ENCODE measurements at places on chromosomes 4 and X.

DNA sequence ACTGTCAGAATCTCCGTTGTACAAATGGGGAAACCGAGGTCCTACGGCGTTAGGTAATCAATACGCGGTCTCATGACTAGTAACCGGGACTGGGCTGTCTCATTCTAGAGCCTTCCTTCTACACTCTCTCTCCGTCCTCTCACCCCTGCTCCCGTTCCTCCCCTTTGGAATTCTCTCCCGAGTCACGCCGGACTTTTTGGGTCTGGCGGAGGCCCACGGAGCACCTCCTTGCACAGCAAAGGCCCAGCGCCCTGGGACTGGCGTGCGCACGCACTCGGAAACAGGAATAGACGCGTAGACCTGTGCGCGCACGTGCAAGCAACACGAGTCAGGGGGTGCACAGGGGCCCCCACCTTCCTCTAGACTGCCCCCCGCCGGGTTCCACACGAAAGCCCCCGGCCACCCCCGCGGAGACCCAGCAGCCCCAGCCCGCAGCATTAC is 361 bp downstream of the QDPR start:
- peak; percentile 62 for DNase-seq

DNA sequence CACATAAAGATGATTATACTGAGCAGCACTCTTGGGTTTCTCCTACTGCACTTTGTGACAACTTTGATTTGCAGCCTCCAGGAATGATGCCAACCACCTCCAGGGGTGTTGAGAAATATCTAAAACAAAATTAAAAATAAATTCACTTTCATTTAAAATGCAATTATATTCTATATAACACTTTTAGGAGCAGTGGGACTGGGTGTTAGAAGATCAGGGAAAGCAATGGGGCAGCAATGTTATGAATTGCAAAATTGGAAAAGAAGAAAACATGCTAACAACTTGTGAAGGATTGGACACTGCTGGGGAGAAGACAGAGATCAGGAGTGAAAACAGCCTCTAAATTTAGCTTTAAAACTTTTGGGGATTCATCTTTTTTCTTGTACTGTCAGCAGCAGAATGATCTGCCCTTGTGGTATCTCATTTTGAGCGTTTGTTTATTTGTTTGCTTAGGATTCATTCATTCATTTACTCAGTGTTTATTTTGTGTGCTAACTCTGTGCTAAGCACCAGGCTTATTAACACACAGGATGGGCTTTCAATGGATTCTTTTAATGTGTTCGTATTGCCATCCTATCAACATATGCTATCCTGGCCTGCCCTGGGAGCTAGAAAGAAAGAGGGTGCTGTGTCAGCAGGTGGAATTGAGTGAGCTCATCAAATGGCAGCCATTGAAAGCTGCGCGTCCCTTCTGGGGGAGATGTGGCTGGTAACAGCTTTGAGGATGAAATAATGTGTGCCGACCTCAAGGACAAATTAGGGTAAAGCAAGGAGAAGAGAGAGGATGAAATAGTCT is 96.5 kb downstream of the FRMPD4 start:
- no peak for DNase-seq

DNA sequence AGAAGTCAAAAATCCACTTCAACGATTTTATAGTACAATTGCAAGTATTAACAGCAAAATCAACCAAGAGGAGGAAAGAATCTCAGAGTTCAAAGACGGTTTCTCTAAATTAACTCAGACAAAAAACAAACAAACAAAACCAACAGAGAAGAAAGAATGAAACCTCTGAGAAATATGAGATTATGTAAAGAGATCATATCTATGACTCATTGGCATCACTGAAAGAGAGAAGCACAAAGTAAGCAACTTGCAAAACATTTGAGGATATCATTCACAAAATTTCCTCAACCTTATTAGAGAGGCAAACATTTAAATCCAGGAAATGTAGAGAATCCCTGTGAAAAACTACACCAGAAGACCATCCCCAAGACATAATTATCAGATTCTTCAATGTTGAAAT is 370.4 kb downstream of the INPP4B start:
- DNase-seq = no peak

- DNase-seq = no peak
Observed at GRCh38 chr4:70842761-70843435, 3.2 kb upstream of the GRSF1 start.

DNA sequence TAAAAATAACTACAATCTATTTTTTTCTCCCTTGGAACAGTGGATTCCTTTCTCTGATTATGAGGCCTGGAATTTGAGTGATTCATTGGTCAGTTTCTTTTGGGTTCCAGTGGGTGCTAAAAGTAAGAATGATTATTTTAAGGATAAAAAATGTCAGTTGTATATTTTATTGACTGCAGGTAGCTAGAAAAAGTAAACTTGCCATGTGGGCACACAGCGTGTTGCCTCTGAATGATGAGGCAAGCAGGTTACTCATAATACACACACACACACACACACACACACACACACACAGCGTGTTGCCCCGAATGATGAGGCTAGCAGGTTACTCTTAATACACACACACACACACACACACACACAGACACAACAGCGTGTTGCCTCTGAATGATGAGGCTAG is 13.8 kb downstream of the GALNT7 start:
- peak; percentile 4 for DNase-seq

- DNase-seq = no peak
Observed at GRCh38 chr4:93243262-93243661, 585.3 kb upstream of the ATOH1 start.

- DNase-seq = no peak
Observed at GRCh38 chr4:82613121-82613520, 51.3 kb upstream of the TMEM150C start.

DNA sequence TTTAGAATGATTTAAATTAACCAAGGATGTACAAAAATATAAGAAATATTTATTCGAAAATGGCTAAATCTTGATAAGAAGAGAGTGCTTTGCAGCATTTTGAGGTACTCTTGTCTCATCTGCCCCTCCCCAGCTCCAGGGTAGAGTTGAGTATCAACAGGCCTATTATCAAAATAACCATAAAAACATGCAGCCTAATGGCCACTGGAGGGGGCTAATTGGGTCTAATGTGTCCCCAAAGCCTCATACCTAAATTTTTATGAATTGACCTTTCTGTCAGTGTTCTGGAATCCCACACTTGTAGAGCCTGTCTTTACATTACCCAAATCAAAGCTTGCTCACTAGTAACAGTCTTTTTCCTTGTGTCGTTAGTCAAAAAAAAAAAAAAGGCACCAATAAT is 544.9 kb upstream of the CPXCR1 start:
- DNase-seq = no peak

GRCh38 chr4:169024762-169025161 is 14.7 kb upstream of the CBR4 start:
- DNase-seq = no peak

DNA sequence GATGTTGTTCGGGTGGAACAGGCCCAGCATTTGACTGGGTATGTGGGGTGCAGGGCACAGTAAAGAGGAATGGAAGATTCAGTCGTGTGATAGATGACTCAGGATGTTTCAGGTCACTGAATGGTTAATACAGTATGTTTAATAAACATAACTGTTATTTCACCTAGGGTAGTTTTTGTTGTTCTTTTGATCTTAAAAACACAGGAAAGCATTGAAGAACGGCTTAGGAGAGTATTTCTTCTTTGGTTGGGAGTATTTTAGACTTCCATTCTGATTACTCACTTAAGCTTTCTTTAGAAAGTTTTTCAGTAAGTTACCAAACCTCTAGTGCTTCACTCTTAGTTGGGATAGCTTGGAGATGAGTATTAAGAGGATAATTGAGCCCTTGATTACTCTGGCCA is 62.3 kb downstream of the STAG2 start:
- DNase-seq = no peak

- no peak for DNase-seq
Observed at GRCh38 chr4:176435901-176436292, 116.1 kb downstream of the SPCS3 start.

DNA sequence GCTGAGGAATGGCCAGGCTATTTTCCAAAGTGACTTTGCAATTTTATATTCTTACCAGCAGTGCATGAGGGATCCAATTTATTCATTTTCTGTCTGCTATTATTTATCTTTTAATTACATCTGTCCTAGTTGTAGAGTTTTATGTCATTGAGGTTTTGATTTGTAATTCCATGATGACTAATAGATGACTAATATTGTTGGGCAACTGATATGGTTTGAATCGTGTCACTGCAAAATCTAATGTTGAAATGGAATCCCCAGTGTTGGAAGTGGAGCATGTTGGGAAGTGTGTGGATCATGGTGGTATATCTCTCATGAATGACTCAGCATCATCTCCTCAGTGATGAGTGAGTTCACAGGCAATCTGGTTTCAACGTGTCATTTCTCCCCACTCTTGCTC is 201.5 kb downstream of the TBX22 start:
- peak; percentile 9 for DNase-seq

DNA sequence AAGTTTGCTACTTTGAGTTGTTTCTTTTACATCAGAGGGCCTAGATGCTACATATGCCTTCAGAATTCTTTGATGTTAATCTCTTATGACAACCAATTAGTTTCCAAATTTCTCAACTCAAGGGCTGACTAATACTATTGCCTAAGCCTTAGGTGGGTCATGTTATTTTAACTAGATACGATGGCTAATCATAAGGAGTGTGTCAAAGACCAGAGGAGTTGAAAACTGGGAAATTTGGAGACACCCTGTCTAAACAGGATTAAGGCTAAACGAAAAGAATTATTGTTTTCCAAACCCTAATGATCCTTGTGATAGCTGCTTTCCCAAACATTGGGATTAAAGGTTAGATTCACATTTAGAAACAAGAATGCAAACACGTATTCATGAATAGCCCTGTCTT is 228.5 kb downstream of the PCDH7 start:
- no peak for DNase-seq

DNA sequence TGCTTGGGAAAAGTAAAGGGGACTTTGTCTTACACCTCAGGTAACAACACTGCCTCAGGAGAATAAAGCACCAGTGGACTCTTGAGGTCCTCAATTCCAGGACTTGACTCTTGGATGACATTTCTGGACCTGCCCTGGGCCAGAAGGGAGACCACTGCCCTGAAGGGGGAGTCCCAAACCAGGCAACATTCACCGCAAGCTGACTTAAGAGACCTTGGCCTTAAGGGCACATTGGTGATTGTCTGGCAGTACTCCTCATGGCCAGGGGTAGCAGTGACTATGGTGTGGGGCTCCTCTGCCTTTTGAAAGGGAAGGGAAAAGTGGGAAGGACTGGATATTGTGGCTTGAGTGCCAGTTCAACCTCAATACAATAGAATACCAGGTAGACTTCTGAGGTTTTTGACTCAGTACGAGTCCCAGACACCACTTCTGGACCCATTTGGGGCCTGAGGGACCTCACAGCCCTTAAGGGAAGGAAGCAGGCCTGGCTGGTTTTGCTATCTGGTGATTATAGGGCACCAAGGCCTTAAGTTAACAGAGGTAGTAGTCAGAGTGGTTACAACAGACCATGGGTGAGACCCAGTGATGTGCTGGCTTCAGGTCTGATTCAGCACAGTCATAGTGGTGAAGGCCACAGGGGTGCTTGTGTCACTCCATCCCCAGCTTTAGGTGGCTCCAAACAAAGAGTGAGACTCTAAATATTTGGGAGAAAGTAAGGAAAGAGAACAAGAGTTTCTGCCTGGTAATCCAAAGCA is 121.2 kb upstream of the TET2 start:
- no peak for DNase-seq

DNA sequence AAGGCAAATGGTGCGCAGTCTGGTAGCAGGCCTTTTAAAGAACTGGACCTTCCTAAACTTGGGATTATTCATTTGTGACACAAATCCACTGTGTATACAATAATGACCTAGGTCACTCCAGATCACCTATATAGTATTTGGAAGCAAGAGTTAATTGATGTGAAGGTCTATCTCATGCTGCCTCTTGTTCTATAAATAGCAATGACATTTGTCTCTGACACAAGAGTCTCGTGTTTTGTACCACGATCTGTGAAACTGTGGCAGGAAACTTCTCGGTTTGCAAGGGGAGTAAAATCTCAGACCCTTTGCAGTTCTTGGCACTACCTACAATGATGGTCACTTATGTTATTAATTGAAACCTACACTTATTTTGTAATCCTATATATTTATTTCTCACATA is 1408.4 kb downstream of the PCDH7 start:
- DNase-seq = no peak

GRCh38 chr4:8181844-8182243 is 17.2 kb upstream of the SH3TC1 start:
- DNase-seq = no peak

DNA sequence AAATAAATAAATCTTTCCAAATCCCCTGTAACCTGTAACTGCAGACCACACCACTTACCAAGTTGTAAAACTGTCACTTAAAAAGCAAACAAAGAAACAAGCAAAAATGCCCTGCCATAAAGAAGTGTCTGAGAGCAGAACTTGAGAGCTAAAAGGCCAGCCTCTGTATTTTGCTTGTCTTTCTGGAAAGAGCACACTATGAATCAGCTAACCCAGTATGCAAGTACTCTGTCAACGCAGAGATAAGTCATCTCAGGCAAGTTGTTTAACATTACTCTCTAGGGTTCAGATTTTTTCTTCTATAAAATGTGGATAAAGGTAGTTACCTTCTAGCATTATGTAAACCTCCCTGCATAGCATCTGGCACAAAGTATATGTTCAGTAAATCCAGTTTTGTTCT is 134.8 kb downstream of the HS3ST1 start:
- no peak for DNase-seq

- no peak for DNase-seq
Observed at GRCh38 chr4:178415925-178416324, 973.7 kb upstream of the AGA start.

GRCh38 chrX:148049441-148049840 is 68.3 kb downstream of the FMR1NB start:
- no peak for DNase-seq

- DNase-seq = no peak
Observed at GRCh38 chr4:52824270-52824602, 37.9 kb upstream of the RASL11B start.

GRCh38 chr4:118839221-118839927 is 3.4 kb upstream of the SEC24D start:
- no peak for DNase-seq

GRCh38 chrX:15680401-15680800 is 15.8 kb upstream of the CLTRN start:
- no peak for DNase-seq

DNA sequence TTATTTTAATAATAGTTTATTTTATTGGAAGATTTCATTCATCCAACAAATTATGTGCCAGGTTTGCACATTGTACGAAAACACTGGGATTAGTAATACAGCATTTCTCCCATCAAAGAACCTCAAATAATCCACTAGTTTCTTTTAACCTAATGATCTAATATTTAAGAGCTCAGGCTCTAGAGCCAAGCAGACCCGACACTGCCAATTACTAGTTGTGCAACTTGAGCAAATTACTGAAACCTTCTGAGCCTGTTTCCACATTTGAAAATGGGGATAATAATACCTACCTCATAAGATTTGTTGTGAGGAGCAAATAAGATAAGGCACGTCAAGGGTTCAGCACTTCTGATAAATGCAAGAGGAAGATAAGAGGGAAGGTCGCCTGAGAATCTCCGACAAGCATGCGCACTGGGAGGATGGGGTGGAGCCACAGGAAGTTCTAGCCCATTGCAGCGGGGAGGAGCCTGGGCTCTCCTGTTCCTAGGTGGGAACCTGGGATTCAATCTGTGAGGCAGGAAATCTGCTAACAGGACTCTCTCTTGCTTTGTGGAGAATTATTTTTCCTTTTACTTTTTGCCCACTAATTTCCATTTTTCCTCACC is 141.5 kb upstream of the SMAD1 start:
- DNase-seq = no peak

- peak; percentile 30 for DNase-seq
Observed at GRCh38 chr4:57065730-57066482, 44.3 kb downstream of the IGFBP7 start.
